Cardiac muscle cell (in vitro differentiated cells and primary cell): ENCODE measurements at places on chromosomes 16 and 17.
A peak's percentile ranks its signal among the peaks of the same experiment; 100 is the strongest.

- no peaks in the 10 kb centered on the region for H3K4me1 ChIP-seq
- no peaks in the 10 kb centered on the region for H3K36me3 ChIP-seq
- no peaks in the 10 kb centered on the region for H3K27me3 ChIP-seq
- H3K27ac ChIP-seq: no peak overlapping the region
Measured at GRCh38 chr17:72409405-72410002, 288.7 kb downstream of the SOX9 start.

DNA sequence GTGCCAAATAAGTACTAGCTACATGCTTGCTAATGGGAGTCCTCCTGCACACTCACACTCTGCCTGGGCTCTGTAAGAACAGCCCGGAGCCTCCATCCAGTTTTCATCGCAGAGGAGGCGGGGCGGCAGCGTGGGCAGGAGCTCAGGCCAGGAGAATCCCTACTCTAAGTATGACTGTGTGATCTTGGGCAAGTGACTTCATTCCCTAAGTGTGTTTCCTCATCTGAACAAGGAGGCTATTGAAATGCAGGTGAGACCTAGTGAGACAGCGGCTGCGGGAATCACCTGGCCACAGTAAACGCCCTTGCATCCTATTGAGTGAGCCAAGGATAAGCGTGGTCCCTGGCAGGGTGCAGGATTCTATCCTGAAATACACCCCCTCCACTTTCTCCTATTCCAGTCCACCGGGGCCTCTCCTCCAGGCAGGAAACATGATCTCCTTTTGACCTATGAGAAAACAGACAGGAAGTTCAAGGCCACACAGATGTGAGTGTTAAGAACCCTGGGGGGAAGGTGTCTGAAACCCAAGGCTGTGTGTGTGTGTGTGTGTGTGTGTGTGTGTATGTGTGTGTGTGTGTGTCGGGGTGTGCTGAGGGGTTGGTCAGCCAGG lies 5.2 kb upstream of the RAI1 start:
- no peak overlapping the region for H3K27ac ChIP-seq
- peaks cover 8% of the 10 kb centered on the region for H3K4me1 ChIP-seq
- no peak for DNase-seq

DNA sequence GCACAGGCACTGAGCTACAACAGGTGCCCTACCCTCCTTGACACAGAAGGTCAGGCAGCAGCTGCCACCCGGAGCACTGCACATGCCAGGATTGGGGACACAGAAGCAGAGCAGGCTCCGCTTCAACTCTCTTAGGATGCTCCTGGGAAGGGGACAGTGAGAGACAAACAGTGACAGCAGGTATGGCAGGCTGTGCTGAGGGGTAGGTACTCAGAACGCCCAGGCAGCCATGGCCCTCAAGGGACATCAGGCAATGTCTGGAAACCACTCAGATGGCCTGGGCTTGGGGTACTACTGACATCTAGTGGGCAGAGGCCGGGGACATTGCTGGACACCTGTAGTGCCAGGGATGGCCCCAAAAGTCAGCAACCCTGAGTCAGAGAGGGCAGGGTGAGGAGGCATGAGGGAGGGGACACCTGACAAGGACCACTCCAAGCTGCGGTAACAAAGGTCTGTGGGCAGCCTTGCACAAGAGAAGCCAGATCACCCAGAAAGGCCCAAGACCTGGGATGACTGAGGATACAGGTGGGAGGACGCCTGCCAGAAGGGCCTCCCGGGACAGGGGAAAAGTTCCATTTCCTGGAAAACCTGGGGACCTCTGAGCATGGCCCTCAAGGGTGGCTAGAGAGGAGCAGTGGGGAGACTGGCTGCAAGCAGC lies 21.2 kb downstream of the PEMT start:
- DNase-seq: peak; percentile 72
- peak overlapping the region; percentile 70 for H3K27ac ChIP-seq
- no peaks in the 10 kb centered on the region for H3K36me3 ChIP-seq
- H3K4me3 ChIP-seq: no peak overlapping the region
- no peaks in the 10 kb centered on the region for H3K27me3 ChIP-seq

GRCh38 chr16:4879049-4879448 lies 31.8 kb downstream of the UBN1 start:
- no peaks in the 10 kb centered on the region for H3K27me3 ChIP-seq
- peaks cover 46% of the 10 kb centered on the region for H3K36me3 ChIP-seq
- peaks cover 9% of the 10 kb centered on the region for H3K4me1 ChIP-seq
- DNase-seq: no peak
- H3K27ac ChIP-seq: no peak overlapping the region
- no peak overlapping the region for H3K4me3 ChIP-seq

DNA sequence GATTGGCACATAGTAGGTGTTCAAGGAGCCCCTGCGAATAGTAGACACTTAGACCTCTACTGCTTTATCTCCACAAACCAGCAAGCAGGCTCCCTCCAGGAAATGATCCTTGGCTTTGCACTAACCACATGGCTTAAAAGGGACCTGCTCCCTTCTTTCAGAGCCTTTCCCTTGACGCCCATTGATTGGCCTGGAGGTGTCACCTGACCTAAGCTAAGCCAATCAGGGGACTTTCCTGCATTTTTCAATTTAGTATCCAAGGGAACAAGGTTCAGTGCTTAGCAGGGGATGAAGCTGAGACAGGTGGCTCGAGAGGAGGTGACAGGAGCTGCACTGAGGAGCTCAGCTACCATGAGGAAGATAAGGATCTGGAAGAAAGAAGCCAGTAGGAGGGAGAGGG lies 52.8 kb downstream of the CLEC19A start:
- H3K27ac ChIP-seq: no peak overlapping the region
- H3K4me3 ChIP-seq: no peak overlapping the region
- H3K36me3 ChIP-seq: no peaks in the 10 kb centered on the region
- no peaks in the 10 kb centered on the region for H3K4me1 ChIP-seq
- no peaks in the 10 kb centered on the region for H3K27me3 ChIP-seq

DNA sequence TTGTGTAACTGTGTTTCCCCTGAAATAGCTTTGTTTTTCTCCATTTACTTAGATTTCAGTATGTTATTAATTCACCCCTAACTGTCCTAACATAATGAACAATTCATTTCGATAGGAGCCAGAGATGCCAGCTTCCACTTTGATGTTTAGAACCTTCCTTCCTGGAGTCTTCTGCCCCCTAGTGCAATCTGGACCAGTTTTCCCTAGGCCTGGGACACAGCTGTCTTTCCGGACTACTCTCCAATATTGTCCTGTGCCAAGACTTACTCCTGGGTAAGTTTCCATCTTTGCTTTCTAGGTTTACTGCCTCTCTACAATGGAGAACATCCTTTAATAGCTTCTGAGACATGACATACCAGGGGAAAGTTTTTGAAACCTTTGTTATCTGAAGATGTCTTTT lies 12.8 kb downstream of the RECQL5 start:
- DNase-seq: no peak
- H3K27ac ChIP-seq: no peak overlapping the region
- H3K27me3 ChIP-seq: no peaks in the 10 kb centered on the region
- no peaks in the 10 kb centered on the region for H3K4me1 ChIP-seq

- no peaks in the 10 kb centered on the region for H3K4me1 ChIP-seq
- no peak overlapping the region for H3K4me3 ChIP-seq
- H3K36me3 ChIP-seq: no peaks in the 10 kb centered on the region
- peak; percentile 68 for DNase-seq
Measured at GRCh38 chr16:15777533-15778203, 79.2 kb downstream of the MYH11 start.

DNA sequence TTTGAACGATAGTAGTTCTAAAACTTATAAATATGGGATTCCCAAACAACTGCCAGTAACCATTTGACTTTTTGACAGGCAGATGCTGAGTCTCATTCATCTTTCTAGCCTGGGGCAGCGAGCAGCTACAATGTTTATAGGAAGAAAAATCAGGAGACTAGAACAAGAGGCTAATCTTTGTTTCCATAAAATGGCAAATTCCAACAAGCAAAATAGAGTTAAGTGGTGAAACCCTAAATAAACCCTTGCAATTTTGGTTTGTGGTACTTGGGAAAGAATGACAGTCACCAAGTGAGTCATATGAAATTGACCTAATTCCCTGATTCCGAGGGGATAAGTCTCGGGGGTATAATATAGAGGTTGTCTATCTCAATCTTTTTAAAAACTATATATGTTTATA lies 27.3 kb upstream of the HS3ST2 start:
- no peaks in the 10 kb centered on the region for H3K36me3 ChIP-seq
- DNase-seq: no peak
- H3K27ac ChIP-seq: no peak overlapping the region
- no peaks in the 10 kb centered on the region for H3K4me1 ChIP-seq

GRCh38 chr16:50282010-50282538 lies 15.7 kb downstream of the ADCY7 start:
- H3K27ac ChIP-seq: no peak overlapping the region
- no peaks in the 10 kb centered on the region for H3K36me3 ChIP-seq

- no peak overlapping the region for H3K4me3 ChIP-seq
- DNase-seq: no peak
- H3K4me1 ChIP-seq: no peaks in the 10 kb centered on the region
- no peaks in the 10 kb centered on the region for H3K27me3 ChIP-seq
- H3K27ac ChIP-seq: no peak overlapping the region
Measured at GRCh38 chr17:21297597-21297996, 13.1 kb downstream of the MAP2K3 start.

- H3K4me1 ChIP-seq: no peaks in the 10 kb centered on the region
- H3K27ac ChIP-seq: no peak overlapping the region
- no peaks in the 10 kb centered on the region for H3K36me3 ChIP-seq
Measured at GRCh38 chr17:82282239-82283207, 9.0 kb upstream of the CSNK1D start.

DNA sequence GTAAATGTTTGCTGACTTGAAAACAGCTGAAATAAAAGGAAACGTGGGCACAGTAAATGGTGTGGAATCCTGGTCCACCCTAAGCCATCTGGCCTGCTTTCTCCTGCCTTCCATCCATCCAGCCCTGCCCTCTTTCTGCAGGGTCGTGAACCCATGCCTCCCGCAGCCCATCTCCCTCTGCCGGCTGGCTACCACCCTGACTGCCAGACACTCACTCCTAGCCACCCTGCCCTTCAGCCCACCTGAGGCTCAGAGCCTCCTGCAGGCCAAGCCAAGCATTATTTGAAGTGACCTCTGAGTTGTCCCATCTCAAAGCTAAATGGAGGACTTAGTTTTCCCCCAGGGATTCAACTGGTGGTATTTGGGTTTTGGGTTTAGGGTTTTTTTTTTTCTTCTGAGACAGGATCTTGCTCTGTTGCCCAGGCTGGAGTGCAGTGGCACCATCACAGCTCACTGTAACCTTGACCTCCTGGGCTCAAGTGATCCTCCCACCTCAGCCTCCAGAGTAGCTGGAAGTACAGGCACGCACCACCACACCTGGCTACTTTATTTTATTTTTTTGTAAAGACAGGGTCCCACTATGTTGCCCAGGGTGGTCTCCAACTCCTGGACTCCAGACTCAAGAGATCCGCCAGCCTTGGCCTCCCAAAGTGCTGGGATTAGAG lies 8.4 kb downstream of the ZDHHC1 start:
- DNase-seq: no peak
- H3K27me3 ChIP-seq: no peaks in the 10 kb centered on the region
- H3K4me1 ChIP-seq: no peaks in the 10 kb centered on the region
- no peaks in the 10 kb centered on the region for H3K36me3 ChIP-seq
- H3K27ac ChIP-seq: no peak overlapping the region

GRCh38 chr17:34382621-34383124 lies 19.6 kb upstream of the CCL1 start:
- no peak overlapping the region for H3K27ac ChIP-seq
- H3K4me3 ChIP-seq: no peak overlapping the region
- no peaks in the 10 kb centered on the region for H3K4me1 ChIP-seq
- no peaks in the 10 kb centered on the region for H3K36me3 ChIP-seq
- DNase-seq: no peak

- peaks cover 22% of the 10 kb centered on the region for H3K4me1 ChIP-seq
- DNase-seq: no peak
- no peak overlapping the region for H3K4me3 ChIP-seq
- peak overlapping the region; percentile 84 for H3K27ac ChIP-seq
- H3K27me3 ChIP-seq: no peaks in the 10 kb centered on the region
Measured at GRCh38 chr16:11094857-11095565, 150.6 kb downstream of the CLEC16A start.

DNA sequence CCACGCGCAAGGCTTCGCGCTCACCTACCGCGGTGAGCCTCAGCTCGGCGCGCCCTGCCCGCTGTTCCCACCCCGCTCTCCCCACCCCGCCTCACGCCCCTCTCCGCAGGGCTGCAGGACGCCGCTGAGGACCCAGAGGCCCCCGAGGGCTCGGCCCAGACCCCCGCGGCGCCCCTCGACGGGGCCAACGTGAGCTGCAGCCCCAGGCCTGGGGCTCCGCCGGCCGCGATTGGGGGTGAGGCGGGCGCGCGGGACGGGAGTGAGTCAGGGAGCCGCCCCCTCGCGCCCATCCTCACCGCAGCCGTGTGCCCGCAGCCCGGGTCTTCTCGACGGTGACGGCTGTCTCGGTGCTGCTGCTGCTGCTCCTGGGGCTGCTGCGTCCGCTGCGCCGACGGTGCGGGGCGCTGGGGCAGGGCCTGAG lies 1.9 kb upstream of the PAQR4 start:
- no peak overlapping the region for H3K27ac ChIP-seq
- no peak overlapping the region for H3K4me3 ChIP-seq
- peaks cover 3% of the 10 kb centered on the region for H3K4me1 ChIP-seq

DNA sequence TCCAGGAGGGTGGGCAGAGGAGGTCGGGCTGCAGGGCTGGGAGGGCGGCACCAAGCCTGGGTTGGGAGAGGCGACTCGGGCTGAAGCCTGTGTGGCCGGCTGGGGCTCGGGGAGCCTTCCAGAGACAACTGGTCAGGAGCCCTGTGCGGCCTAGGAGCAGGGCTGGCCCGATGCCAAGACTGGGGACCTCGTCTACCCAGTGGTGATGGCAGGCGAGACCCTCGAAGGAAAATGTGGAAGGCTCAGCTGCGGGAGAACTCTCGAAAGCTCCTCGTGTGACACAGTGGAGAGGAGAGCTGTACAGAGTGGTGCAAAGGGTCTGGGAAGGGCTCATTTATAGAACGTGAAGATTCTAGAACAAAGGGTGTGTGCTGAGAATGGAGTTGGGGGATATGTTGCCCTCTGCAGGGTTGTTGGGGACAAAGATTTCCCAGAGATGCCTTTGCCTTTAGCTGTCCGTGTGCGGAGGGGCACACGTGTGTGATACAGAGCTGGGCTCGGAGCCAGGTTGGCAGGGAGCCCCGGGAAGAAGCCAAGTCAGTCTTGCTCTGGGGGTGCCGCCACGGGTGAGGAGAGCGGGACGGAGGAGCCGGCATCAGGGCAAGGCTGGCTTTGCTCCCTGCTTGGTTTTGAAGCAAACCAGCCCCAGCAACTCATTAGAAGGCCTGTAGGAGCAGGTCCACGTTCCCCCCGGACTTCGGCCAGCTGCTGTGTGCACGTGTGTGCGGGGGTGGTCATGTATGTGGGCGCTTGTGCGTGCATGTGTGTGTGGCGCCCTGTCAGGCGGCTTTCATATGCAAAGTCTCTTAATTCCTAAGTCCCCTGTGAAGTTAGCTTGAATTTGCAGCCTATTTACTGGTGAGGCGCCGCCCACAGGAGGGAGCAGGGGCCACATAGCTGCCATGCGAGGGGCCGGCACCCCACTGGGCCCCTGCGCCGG lies 132.4 kb upstream of the CHMP6 start:
- no peak overlapping the region for H3K4me3 ChIP-seq
- DNase-seq: peak; percentile 21
- H3K27ac ChIP-seq: no peak overlapping the region
- H3K36me3 ChIP-seq: no peaks in the 10 kb centered on the region
- no peaks in the 10 kb centered on the region for H3K4me1 ChIP-seq
